ENCODE measurements at places on chromosomes 4 and X.

GRCh38 chr4:153684971-153685371, 891 bp downstream of the TLR2 start:
- DNase-seq, result no peak

- no peak for DNase-seq
These were observed 106.9 kb upstream of the INPP4B start for GRCh38 chr4:142952821-142953580.

DNA sequence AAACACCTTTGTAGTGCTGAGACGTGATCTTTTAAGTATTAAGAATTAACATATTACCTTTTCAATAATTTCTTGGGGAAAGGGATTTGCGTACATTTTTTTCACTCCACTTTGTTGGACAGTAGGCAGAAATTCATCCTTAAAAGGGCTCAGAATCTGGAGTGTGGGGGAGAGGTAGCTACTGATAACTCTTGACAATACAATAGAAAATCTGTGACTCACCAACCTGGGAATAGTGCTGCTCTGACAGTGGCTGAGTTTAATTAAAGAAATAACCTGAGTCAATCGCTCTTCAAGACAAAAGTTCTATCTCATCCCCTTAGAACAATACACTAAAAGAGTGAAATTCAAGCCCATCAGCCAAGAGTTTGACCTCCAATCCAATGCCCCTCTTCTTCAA, 60.2 kb downstream of the SLC9A7 start:
- DNase-seq, result no peak

DNA sequence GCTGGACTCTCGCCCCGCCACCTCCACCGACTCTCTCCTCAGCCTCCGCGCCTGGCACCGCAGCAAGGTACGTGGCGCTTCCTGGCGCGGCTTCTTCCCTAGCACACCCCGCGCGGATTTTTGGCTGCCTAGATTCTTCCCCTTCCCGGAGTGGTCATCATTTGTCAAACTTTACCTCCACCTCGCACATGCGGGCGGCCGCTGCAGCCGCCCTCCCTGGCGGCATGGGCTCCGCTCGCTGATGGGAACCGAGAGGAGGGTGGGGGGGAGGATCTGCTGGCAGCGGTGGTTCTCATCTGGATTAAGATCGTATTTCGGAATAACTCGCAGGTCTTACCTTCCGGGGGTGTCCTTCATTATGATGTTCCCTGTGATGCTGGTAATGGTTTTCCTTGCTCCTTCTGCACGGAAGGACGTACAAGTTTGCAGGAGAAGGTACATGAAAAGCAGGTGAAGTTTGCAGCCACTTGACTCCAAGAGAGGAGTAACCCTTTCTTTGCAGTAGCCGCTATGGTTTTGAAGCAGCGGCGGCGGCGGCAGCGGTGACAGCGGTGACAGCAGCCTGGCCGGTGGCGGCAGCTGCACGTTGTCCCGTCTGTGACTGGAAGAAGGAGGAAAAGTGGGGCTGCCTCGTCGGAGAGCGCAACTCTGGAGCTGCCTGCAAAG, 2183.9 kb upstream of the TENM3 start:
- DNase-seq, result no peak

DNA sequence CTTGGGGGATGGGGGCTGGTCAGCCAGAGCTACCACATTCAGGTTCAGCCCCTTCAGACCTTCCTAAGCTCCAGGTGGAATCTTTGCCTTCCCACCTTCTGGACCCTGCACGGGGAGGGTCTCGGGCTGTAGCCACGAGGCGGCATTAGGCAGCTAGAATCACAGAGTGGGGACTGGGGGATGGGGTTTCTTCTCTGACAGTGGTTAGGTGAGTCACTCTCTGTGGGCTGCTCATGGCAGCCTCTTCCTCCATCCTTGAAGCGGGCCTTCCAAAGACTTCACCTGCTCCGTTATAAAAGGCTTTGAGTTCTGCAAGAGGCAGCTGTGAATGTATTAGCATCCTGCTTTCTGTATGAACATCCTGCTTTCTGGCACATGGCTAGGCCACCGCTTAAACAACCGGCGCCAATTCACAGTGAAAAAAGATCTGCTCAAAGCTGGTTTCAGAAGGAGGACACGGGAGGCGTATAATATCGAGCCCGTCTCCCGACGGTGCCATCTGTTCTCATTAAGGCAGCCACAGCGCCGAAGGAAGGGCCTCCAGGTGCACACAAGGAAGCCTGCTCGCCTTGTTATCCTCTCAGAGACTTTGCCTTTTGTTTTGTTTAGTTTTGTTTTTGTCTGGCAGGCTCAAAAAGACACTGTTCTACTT, 74.3 kb upstream of the IGFBP7 start:
- DNase-seq, result no peak

DNA sequence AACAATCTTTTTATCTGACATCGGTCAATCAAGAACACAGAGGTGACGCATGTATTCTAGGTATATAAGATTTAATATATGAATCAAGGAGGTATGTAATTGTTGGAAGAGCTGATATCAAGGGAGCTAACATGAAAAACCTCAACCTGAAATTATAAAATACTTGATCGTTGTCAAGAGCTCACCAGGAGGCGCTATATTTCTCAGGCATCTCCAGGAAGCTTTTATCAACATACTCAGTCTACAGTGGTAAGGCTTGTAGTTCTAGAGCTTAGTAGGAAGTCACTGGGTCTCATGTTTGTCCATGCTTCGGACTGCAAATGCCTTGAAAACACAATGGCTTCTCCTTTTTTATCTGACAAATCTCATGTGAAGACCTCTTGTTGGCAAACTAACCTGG, 156.1 kb downstream of the GRXCR1 start:
- DNase-seq, result no peak

- DNase-seq, result no peak
These were observed 371.2 kb downstream of the AFF2 start for GRCh38 chrX:148871422-148872160.

DNA sequence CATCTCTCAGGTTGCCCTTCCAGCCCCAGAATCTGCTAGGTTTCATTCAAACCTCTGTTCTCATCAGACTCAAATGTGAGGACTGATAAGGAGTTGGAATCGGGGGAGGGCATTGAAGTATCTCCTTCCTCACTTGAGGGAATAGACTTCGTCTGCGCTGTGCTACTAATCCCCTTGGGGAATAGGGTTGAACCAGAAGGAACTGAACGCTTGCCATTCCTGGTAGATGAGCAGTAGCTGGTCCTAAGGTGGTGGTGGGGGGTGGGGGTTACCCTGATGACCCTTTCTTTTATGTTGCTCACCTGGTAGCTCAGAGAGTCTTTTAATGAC, 692 bp upstream of the SLC9A7 start:
- no peak for DNase-seq

- no peak for DNase-seq
These were observed 34.5 kb upstream of the TLR2 start for GRCh38 chr4:153649572-153649991.

- DNase-seq, result no peak
These were observed 503.5 kb upstream of the FAM47C start for GRCh38 chrX:36504625-36505024.

GRCh38 chr4:64359489-64359888, 49.8 kb downstream of the TECRL start:
- no peak for DNase-seq

DNA sequence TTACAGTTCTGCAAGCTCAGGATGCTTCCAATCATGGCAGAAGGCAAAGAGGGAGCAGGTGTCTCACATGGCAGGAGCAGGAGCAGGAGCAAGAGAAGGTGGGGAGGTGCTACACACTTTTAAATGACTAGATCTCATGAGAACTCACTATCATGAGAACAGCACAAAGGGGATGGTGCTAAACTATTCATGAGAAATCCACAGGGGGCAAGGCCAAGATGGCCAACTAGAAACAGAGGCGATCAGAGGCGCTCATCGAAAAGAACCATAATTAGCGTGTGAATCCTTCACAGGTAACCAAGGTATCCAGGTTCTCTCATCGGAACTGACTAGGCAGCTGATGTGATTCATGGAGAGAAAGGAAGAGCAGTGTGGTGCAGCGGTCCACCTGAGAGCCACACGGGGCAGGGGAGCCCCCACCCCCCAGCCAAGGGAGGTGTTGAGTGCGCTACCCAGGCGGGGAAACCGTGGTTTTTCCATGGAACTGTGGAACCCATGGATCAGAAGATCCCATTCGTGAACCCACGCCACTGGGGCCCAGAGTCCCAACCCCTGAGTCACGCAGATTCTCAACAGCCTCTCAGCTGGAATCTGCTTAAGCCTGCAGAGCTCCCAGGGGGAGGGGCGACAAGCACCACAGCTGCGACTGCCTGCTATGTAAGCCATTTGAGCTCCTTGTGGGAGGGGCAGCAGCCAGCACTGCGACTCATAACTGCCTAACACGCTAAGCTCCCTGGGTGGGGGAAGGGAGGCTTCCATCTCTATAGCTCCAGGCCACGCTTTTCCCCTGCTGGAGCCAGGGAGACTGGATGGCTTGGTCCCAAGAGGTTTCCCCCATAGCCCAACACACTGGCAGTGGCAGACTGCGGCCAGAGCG, 46.7 kb downstream of the FGF16 start:
- DNase-seq, result no peak

DNA sequence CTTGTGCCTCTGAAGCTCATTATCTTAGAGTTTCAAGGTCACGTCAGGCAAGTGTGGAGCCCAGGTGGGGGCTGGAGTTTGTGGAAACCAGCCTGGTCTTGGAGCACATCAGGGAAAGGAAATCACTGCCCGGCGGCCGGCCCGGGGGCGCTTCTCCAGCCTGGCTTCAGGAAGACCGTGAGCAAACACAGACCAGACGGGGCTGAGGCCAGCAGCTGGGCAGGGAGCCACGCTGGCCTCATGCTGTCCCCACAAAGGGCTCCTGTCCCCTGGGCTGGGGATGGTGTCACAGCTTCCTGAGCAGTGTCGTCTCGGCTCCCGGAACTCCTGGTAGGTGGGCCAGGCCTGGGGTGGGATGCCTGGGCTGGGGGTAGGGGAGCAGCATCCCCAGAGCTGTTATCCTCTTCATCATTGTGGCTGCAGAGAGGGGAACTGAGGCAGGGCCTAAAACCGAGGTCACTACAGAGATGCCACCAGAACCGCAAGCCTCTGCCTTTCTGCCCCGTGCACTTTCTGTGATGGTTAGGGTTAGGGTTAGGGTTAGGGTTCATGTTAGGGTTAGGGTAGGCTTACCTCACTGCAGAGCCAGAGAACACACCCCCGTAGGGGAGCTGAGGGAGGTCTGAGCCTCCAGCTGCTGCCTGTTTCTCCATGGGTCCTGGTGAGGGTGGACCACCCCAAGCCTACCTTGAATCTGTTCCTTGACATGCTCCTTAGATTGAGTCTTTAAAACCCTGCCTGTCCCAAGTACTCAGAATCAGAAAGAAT, 77.5 kb downstream of the HTRA3 start:
- no peak for DNase-seq

DNA sequence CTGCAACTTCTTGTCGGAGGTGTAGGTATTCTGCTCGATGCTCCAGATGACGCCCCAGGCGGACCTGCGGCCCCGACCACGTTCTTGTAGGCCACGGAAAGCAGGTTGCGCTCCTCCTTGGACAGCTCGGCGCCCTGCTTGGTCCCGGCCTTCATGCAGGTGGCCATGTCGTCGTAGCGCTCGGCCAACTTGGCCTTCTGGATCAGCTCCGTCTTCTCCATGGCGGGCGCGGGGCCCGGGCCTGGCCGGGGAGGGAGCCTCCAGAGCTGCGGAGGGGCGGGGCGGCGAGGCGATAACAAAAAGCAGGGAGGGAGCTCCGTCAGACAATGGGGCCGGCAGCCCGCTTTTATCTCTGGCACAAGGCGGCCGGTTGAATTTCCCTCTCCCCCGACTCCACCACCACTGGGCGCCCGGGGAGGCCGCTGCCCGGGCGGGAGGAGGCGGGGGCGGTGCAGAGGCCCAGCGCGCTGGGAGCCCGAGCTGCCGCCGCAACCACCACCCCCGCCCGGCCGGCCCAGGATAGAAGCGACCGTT, 28.3 kb upstream of the DRP2 start:
- DNase-seq, result no peak

Measured in effector CD4-positive, alpha-beta T cell (primary cell).